Eye (tissue), 1 donor: ENCODE measurements at places on chromosomes 7 and 10.
A peak's percentile ranks its signal among the peaks of the same experiment; 100 is the strongest.

- DNase-seq = no peak
Observed at GRCh38 chr7:105718511-105718925, 137.2 kb upstream of the EFCAB10 start.

DNA sequence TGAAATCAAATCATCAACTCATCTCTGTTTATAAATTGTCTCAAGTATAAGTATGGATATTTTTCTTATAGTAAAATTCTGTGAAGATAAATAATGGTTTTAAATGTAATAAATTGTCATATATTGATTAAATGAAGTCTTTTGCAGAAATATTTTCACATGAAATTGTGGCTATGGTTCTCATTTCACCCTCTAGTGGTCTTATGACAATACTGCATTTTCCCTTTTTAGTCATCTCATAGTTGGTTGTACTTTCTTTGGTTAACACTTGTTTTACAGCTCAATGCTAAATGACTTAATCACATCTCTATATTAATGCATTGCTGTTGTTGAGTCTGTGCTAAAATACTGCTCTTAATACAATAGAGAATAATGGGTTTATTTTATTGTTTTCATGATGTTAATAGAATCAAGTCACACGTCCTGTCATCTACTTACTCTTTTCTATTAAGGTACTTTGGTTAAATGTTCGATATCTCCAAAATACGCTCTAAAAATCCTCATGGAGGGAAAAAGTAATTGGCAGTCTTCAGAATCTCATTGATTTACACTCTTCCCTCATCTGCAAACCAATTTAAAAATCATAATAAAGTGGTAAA is 38.0 kb upstream of the CACNA2D1 start:
- DNase-seq = peak; percentile 52

DNA sequence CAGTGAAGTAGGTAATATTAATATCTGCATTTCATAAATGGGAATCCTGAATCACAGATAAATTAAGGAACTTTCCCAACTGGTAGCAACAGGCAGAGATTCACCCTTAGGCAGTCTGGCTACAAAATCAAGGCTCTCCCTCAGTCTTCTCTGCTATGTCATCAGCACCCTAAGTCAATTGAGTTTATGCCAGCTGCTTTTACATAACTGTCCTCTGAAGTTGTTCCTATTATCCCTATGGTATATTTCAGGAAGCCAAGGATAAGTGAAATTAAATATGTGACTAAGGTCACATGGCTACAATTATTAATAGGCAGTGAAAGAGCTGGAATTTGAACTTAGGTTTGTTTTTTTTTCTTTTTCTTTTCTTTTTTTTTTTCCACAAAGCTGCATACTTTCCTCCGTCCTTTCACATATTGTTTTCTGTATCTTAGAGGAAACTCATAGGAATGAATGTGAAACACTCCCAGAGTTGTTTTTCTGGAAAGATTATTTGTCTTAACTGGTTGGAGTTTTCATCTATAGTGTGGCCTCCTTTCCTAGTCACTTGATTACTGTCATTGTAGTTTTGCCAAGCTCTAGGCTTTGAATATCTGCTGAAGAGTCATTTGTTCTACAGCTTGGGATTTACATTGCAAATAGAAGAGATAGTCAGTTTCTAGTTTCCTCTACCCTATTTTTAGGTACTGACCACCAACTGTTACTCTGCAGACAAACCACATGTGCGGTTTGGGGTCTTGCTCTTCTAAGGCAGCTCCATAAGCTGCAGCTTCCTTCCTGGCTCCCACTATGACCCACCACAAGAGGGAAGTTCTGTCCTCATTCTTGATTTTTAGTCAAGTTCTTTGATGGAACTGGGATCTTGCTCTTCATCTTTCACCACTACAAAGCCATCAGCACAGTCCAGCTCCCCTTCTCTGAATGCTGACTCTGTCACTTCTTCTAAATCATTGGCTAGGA is 338.0 kb upstream of the KIAA1217 start:
- DNase-seq = peak; percentile 10

DNA sequence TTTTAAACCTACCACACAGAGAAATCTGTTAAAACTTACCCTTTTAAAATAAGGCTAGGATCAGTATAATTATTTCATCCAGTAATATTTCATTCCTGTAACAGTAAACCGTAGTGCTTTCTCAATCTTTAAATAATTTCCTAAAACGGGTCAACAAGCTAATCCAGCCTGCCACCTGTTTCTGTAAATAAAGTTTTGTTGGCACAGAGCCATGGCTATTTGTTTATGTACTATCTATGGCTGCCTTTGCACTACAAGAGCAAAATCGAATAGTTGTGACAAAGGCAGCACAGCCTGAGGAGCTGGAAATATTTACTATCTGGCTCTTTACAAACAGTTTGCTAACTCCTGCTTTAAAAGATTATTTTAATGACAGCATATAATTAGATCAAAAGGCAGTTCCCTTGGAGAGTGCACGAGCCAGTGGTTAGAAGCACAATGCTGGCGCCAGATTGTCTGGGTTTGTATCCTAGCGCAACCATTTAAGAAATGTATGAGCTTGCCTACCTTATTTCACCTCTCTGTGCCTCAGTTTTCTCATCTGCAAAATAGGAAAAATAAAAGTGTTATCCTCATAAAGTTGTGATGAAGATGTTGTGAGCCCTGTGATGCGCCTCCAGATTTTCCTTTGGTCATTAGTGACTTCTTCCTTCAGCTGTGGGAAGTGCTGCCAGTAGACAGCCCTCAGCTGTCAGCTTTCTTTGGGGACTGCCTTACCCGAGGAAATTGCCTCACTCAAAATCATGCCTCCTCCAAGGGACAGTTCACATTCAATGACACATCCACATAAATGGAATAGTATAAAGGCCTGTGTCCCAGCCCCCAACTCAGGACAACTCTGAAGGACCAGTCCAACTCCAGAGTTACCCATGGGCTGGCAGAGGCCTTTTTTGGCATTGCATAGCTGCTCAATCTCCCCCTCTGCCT is 11.8 kb upstream of the MIOS start:
- DNase-seq = no peak

DNA sequence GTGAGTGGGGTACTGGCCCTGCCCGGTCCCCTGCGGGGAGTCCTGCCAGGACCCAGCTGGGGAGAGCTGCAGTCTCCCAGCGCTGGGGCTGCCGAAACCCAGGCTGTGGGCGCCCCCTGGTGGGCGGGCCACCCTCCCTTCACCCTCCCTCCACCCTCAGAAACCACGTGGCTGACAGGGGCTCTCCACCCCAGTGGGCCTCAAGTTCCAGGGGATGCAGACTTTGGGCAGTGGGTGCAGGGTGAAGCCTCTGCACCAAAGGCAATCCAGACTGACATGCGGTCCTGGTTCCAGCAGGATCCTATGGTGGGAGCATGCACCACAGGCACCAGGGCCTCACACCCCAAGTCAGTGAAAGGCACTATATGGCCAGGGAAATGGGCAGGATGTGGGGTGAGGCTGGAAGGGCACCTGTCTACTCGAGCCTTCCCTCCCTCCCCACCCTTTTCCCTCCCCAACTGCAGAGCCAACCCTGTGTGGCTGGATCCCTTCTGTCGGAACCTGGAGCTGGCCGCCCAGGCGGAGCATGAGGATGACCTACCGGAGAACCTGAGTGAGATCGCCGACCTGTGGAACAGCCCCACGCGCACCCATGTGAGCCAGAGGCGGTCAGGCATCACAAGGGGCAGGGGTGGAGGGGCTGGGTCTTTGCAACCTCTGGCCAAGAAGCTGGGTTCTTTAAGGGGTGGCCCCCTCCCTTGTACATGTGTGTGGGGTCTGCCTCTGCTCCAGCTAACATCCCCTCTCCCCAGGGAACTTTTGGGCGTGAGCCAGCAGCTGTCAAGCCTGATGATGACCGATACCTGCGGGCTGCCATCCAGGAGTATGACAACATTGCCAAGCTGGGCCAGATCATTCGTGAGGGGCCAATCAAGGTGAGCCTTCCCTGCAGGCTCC is 38.8 kb downstream of the PSAP start:
- peak; percentile 58 for DNase-seq

DNA sequence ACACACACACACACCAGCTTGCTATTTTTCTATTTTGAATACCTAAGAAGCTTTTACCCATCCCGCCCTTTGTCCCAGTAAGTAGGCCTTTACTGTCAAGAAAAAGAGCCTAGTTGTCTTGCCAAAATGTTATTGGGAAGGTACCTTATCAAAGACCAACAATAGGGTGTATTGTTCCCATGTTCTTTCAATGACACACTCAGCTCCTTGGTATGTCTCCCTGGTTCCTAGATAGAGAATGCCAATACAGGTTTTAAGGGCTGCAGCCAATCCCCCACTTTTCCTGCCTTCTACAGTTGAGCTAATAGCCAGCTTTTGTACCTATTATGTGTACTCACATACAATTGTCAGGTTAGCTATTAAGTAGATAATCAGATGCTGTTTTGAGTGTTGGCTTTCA is 92.0 kb upstream of the LRRTM3 start:
- no peak for DNase-seq
